A549 treated with CORT108297 at 1 μM for 4 hours (cell line): ENCODE measurements at places on chromosomes 5 and 9. TPM values are rescaled to one million over a fixed set of nuclear protein-coding genes. Genes with fewer than 3 reads are reported as not detected.

The CCDC171 gene
- total RNA-seq: 0.30 to 0.51 TPM (median 0.35 TPM) in 5 replicates

The ADAMTS19 gene
- total RNA-seq: not detected in 5 replicates

The TNFSF8 gene
- total RNA-seq: not detected in 5 replicates

The PRRX2 gene
- 3.5 to 8.8 TPM (median 7.8 TPM) in 5 replicates for total RNA-seq

The WHRN gene
- 4.3 to 8.3 TPM (median 7.8 TPM) in 5 replicates for total RNA-seq

The OLFML2A gene
- 16.2 to 24.8 TPM (median 20.4 TPM) in 5 replicates for total RNA-seq

The TPPP gene
- total RNA-seq: 4.7 to 6.4 TPM (median 5.6 TPM) in 5 replicates
